ENCODE measurements at places on chromosomes 2 and 18.

GRCh38 chr2:199462347-199462955 lies 4.7 kb upstream of the SATB2 start:
- ATAC-seq, result no peak

GRCh38 chr18:13492314-13492713 lies 234.0 kb downstream of the FAM210A start:
- no peak for ATAC-seq

- no peak for ATAC-seq
These were observed 437.2 kb upstream of the SYT4 start for GRCh38 chr18:43714343-43715010.

- no peak for ATAC-seq
These were observed 7.7 kb upstream of the STPG4 start for GRCh38 chr2:47162780-47163179.

DNA sequence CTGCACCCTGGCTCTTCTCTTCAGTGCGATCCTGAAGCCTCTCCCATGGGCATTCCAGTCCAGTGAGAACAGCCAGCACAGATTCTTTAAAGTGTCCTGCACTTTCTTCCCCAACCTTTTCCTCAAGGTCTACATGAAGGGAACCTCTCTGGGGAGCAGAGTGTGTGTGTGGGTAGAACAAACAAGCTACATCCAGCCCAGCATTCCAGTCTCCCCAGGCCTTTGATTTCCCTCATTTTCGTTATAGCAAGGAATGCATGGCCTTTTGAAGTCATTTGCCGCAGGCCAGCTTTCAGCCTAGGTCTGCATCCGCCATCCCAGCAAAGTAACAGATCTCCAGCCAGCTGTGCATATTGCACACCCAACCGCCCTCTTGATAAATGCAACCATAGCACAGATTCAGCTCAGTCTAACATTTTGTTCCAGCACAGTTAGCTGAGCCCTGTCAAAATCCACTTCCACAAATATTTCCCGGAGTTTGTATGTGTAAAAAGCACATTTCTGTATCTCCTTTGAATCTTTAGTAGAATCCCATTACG lies 44.6 kb downstream of the CD8B2 start:
- ATAC-seq, result no peak

GRCh38 chr2:60522462-60522861 lies 31.0 kb downstream of the BCL11A start:
- no peak for ATAC-seq

DNA sequence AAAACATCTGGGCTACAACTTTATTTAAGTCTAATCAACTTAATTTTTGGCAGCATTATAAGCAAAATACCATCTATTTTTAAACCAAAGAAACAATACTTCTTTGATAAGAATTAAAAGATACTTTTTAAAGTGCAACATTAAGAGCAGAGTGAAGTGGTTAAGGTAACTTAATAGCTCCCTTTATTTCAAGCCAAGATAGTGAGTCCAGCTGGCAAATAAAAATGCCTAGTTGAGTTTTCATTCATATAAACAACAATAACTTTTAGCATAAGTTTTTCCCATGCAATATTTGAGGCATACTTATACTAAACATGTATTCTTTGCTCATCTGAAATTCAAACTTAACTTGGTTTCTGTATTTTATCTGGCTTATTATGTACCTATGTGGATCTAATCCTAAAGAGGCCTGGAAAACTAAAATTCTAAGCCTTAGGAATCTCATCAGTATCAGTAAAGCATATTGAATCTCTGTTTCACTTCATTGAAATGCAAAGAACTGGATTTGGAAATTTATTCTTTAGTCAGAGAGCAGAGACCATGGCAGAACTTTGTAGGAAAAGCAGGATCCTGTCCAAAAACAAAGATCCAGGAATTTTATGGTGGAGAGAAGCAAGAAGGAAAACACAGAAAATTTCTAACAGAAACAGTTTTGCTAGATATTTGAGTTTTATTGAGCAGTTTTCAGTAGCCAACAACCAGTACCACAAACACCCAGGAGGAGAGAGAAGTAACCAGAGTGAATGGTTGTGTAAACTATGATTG lies 95.9 kb downstream of the COL3A1 start:
- no peak for ATAC-seq

All from gastroesophageal sphincter (tissue), 4 donors.